ENCODE measurements at places on chromosomes 3 and 15. TPM values are rescaled to one million over a fixed set of nuclear protein-coding genes. Genes with fewer than 3 reads are reported as not detected.

Gene RARB
- 15.5 TPM for total RNA-seq

Gene TTC21A
- total RNA-seq = 6.1 TPM

Gene CPN2
- not detected for total RNA-seq

Gene SNTN
- not detected for total RNA-seq

Gene GDPGP1
- 10.4 TPM for total RNA-seq

Gene CCR4
- total RNA-seq = not detected

Gene MPI
- total RNA-seq = 55.3 TPM

Gene COX17
- 6.8 TPM for total RNA-seq

Gene STARD5
- total RNA-seq = 30.9 TPM

Gene AHSG
- not detected for total RNA-seq

Gene SKOR1
- 0.15 TPM for total RNA-seq

Gene PLA2G4E
- under 0.01 TPM for total RNA-seq

Gene CADM2
- 0.15 TPM for total RNA-seq

Gene PSTPIP1
- total RNA-seq = 0.17 TPM

Gene CCR9
- not detected for total RNA-seq

Gene ARIH2
- total RNA-seq = 64.4 TPM

Gene ITPKA
- 5.5 TPM for total RNA-seq

Gene RAB27A
- total RNA-seq = 12.1 TPM

Gene MCTP2
- 19.6 TPM for total RNA-seq

Gene AP2M1
- total RNA-seq = 506 TPM

Gene SLCO2A1
- not detected for total RNA-seq

Gene RTP4
- 2.8 TPM for total RNA-seq

Gene ZNF620
- total RNA-seq = 1.0 TPM

Gene MAP4
- total RNA-seq = 170 TPM

Gene FGF7
- 278 TPM for total RNA-seq

Gene CCNDBP1
- total RNA-seq = 77.4 TPM

Gene ACAP2
- total RNA-seq = 81.9 TPM

Gene FETUB
- not detected for total RNA-seq
